ENCODE measurements at places on chromosomes 3 and 15.
A peak's percentile ranks its signal among the peaks of the same experiment; 100 is the strongest.

GRCh38 chr3:13655061-13655913, 106.4 kb downstream of the FBLN2 start:
- DNase-seq = no peak

GRCh38 chr15:55255714-55256113, 33.9 kb downstream of the RAB27A start:
- no peak for DNase-seq

DNA sequence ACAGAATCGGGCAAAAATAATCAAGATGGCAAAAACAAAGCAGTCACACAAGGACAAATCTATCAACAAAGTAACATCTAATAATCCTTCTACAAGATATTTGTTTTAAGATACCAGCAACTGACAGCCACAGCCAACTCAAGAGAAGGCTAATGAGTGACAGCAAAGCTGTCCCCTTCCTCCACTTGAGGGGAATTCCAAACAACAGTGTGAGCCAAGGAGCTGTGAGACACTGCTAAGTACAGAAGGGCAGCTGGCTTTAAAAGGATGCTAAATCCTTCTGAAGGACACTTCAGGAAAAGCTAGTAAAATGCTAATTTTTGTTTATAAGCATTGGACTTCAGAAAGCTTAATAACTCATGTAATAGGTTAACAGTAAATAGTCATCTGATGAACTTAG, 120.3 kb upstream of the GOLGA8J start:
- no peak for DNase-seq

- no peak for DNase-seq
These were observed 28.6 kb downstream of the MAGEF1 start for GRCh38 chr3:184683234-184683633.

DNA sequence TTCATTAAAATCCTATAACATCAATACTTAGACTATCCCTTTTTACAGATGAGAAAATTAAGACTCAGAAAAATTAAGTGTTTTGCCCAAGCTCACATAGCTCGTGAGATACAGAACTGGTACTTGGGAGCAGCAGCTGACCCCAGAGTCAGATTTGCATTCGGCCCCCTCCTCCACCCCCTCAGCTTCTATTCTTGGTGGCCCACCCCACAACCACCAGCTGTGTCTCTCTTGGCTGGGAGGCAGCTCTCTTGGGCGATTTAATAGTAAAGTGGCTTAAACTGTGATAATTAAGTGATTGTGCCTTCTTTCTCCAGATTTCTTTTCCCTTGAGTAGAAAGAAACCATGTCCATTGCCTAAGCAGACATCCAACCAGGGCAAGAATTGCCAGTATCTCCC, 203.6 kb upstream of the PDZRN3 start:
- DNase-seq = no peak

- DNase-seq = no peak
These were observed 40.4 kb downstream of the IQCB1 start for GRCh38 chr3:121794264-121794983.

GRCh38 chr3:194404365-194405140, 5.5 kb upstream of the GP5 start:
- DNase-seq = peak; percentile 77

GRCh38 chr3:141081141-141081795, 30.1 kb downstream of the SPSB4 start:
- DNase-seq = no peak

GRCh38 chr3:139894643-139894989, 40.4 kb upstream of the CLSTN2 start:
- DNase-seq = no peak

- peak; percentile 76 for DNase-seq
These were observed 311.4 kb downstream of the EPHB1 start for GRCh38 chr3:135106445-135106844.

DNA sequence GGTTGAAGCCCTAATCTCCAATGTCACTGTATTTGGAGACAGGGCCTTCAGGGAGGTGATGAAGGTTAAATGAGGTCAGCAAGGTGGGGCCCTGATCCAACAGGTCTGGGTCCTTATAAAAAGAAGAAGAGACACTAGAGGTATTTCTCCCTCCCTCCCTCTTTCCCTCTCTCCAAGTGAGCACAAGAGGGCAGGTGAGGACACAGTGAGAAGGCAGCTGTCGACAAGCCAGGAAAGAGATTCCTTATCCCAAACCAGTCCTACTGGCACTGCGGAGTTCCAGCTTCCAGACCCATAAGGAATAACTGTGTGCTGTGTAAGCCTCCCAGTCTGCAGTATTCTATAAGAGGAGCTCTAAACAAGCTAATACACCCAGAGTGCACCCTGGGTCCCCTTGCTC, 134.7 kb downstream of the ADAMTS17 start:
- DNase-seq = no peak

- DNase-seq = no peak
These were observed 23.8 kb downstream of the NANOGP8 start for GRCh38 chr15:35061161-35061824.

DNA sequence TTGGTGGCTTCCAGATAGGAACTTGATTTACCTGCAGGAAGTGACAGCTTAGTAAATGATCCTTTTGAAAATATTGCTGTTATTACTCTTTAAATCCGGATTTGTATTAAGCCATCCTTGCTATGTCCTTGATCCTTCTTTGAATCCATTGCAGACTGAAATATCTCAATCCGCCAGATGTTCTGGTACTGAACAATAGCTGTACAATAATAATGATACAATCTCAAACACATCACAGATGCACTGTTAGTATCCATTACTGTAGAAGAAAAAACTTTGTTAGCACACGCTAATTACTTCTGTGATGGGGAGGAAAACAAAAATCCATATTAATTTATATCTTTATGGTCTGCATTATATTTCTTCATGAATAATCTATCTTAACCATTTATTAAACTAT, 202.3 kb downstream of the CNTN4 start:
- no peak for DNase-seq

- DNase-seq = no peak
These were observed 13.1 kb upstream of the DYNC1LI1 start for GRCh38 chr3:32583708-32584107.

- DNase-seq = no peak
These were observed 50.4 kb downstream of the IL12A start for GRCh38 chr3:160038862-160039562.

DNA sequence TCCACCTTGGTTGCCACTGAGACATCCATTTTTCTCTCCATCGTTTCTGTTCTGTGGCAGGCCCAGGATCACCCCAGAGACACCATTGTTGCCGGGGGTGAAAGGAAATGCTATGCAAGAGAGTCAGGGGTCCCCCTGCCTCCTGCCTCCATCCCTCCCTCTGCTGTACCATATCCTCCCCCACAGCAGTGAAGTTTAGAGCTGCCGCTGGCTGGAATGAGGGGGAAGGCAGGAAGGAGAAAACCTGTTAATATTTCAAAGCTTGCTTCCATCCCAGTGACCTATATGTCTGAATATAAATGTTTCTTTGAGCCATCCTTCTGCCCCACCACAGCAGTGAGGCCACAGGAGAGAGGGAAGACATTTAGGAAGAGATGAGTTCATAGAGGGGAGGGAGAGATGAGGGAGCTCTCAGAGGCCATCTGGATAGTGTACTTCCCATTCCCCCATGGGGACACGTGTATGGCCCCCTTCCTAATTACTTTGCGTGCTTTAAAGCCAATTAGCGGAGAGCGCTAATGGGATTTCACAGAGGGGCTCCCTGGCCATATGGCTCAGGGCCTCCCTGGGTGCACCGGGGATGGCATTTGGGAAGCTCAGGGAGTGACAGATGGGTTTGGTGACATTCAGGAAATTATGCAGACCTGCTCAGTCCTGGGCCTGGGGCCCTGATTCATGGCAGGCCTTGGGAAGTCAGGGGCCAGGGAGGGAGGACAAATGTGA, 40.4 kb upstream of the CHRNB4 start:
- no peak for DNase-seq

GRCh38 chr3:40597441-40597840, 72.7 kb downstream of the ZNF621 start:
- DNase-seq = no peak

DNA sequence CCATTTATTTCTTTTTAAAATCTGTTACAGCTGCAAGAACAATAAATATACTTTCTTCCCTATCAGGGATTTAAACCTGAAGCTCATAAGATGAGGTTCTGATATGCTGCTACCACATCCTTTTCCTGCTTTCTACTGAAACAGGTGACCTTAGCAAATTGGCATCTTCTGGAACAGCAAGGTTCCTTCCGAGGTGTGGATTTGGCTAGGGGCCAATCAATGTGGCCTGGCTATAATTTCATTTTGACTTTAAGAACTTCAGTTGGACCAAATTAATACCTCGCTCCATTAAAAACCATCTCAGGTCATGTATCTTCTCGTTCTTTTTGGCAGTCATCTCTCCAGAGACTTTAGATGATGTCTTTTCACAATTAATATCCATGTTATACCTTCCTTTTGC, 53.4 kb upstream of the C3orf80 start:
- DNase-seq = no peak

GRCh38 chr3:126630020-126630419, 24.9 kb downstream of the TXNRD3 start:
- DNase-seq = no peak

- no peak for DNase-seq
These were observed 24.2 kb upstream of the TIMP4 start for GRCh38 chr3:12182687-12183441.

DNA sequence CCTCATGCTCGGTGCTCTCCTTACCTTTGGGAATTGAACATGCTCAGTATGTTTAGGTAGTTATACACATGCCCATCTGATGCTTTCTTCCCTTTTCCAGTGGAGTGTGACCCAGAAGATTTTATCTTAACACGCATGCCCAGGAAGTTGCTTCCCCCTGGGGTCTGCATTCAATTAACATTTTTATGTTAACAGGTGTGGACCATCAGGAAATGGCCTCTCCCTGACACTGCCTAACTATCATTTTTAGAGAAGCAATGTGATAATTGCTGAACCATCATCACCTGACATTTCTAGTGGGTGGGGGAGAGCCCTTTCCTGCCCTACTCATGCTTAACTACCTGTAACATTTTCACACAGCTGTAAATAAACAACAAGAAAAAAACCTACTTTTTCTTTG, 55.1 kb upstream of the TGFBR2 start:
- no peak for DNase-seq

GRCh38 chr15:71530116-71530515, 280.2 kb upstream of the NR2E3 start:
- DNase-seq = no peak

DNA sequence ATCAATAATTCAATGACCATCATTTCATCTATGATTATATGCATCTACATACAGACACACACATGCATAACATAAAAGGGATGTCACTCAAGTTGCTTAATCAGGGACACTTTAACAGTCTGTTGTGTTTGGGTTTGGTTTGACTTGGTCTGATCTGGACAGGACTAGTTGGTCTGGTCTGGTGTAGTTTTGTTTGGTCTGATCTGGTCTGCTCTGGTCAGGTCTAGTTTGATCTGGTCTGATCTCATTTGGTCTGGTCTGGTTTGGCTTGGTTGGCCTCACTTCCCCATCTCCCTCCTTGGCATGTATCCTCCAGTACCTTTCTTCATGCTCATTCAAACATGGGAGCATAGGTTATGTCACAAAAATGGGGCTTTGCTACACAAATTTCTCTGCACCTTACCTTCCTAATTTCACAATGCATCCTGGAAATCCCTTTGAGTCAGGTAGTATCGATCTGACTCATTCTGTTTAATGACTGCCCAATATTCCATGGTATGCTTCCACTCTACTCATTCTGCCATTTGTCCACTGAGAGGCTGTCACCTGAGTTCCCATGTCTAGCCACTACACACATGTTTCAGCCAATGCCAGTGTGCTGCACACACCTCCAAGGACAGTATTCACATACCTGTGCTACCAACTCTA, 73.0 kb upstream of the TPM1 start:
- no peak for DNase-seq

DNA sequence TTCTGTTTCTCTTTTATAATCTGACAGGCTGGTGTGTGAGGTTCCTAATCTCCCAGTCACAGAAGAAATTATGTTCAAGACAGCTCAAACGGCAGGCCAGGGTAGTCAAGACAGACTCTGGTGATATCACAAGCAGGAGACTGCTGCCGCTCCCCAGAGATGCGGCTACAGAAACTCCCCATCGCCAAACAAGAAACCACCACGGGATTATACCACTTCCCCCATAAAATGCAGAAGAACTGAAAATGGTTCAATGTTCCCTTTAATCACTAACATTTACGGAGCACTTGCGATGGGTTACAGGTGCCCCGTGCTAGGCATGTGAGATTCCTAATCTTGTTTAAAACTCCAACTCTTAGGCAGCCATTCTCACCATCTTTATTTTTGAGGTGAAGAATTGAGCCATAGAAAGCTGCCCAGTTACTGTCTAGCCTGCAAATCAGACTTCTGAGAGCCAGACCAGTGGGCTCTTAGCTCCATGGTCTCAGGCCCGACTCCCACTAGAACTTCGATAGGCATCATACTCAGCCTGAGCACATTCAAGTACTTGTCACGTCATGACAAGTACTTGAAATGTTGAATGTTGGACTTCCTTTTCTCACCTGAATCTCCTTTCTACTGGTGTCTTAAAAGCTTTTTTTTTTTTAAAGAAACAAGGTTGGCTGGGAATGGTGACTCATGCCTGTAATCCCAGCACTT, 58.4 kb downstream of the TBC1D2B start:
- DNase-seq = no peak

DNA sequence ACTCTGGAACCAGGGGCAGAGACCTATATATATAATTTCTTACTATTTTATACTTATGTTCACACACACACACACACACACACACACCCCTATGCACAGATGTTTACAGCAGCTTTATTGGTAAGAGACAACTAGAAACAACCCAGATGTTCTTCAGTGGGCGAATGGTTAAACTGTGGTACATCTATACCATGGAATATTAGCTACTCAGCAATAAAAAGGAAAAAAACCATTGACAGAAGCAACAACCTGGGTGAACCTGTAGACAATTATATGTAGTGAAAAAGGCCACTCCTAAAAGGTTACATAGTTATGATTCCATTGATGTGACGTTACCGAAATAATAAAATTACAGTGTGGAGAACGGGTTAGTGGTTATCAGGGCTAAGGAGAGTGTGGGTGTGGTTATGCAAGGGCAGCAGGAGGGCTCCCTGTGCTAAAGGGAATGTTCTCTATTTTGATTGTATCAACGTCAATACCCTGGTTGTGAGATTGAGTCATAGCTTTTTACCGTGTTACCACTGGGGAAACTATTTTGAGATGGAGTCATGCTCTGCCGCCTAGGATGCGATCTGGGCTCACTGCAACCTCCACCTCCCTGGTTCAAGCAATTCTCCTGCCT, 85.5 kb downstream of the FLNB start:
- no peak for DNase-seq

DNA sequence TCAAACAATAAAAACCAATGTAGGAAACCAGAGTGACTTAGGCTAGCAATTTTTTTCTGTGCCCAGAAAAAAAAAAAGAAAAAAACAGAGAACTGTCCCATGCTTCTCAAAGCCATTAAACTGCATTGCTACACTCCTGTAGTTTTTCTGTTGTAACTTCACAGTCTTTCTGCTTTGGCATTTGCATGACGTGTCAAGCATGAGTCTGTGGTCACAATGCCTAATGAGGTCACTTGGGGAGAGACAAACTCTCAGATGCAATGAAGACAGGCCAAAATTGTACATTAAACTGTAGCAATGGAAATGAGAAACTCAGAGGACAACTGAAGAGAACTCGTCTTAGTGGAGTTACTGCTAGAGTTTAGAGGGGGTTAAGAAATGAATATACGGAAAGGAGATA, 30.8 kb downstream of the CCDC80 start:
- DNase-seq = no peak

Data from NCI-H510A treated with DMSO at 0.1 percent for 48 hours (cell line).